ENCODE measurements at places on chromosomes 16 and 17.

DNA sequence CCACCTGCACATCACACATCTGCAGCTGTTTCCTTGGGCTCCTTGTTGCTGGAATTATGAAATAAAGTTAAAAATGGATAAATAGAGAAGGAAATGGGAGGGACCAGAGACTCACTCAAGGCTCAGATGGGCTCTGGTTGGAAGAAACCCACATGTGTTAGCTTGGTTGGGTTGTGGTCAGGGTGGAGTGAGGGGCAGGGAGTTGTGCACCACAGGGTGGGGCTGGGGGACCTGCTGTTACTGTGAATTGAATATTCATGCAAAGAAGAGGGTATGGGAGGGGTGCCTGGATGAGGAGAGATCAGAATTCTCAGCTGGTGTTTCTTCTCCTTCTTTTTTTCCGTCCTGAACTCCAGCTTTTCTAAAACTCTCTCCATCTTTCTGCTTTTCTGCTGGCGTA, 320.7 kb downstream of the MAP2K4 start:
- DNase-seq = no peak

- no peak for DNase-seq
Measured at GRCh38 chr16:27185776-27186130, 17.6 kb upstream of the KDM8 start.

DNA sequence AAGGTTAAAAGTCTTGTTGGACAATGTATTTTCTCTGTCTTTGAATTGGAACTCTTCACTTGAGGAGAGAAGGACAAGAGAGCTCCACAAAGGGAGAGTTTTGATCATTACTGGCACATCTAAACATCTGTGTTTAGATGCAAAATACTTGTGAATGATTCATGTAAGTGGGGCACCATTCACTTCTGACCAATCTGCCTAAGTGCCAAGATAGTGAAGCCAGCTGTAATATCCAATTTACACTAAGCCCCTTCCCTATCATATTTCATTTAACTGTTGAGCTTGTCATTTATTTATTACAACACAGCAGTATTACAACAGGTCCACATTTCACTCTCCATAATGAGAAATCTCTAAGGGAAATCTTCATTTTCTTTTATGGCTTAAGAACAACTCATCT, 832.3 kb upstream of the GOT2 start:
- no peak for DNase-seq

DNA sequence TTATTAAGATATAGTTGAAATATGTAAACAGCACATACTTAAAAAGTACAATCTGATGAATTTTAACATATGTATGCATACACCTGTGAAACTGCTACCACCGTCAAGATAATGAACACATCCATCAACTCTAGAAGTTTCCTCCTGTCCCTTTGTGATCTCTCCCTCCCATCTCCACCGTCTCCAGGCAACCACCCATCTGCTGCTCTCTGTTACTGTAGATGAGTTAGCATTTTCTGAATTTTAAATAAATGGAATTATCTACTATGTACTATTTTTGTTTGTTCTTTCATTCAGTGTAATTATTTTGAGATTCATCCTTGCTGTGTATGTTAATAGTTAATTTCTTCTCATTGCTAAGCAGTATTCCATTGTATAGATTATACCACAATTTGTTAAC, 40.2 kb upstream of the SMPD3 start:
- no peak for DNase-seq

- DNase-seq = no peak
Measured at GRCh38 chr17:78541488-78542206, 35.5 kb downstream of the DNAH17 start.
